ENCODE measurements at places on chromosomes 7 and 10. TPM values are rescaled to one million over a fixed set of nuclear protein-coding genes. Genes with fewer than 3 reads are reported as not detected.

DNA sequence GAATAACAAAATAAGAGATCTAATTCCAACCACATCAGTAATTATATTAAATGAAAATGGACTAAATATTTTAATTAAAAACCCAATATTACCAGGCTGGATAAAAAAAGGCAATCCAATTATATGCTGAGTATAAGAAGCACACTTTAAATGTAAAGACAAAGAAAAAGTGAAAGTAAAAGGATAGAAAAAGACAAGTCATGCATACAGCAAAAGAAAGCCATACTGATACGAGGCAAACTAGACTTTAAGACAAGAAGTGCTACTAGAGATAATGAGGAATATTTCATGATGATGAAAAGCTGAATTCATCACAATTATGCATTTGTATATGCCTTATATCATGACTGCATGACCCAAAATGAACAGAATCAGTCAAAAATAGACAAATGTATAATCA, 628.6 kb downstream of the PHTF2 start:
- H3K36me3 ChIP-seq, result no peaks in the 10 kb centered on the region
- H3K27me3 ChIP-seq, result no peaks in the 10 kb centered on the region
- no peak overlapping the region for H3K4me3 ChIP-seq
- H3K4me1 ChIP-seq, result no peaks in the 10 kb centered on the region

GRCh38 chr10:119138346-119139306, 26.9 kb downstream of the SFXN4 start:
- no peaks in the 10 kb centered on the region for H3K27me3 ChIP-seq
- H3K36me3 ChIP-seq, result peaks cover 40% of the 10 kb centered on the region
- H3K4me3 ChIP-seq, result no peak overlapping the region
- peak overlapping the region; percentile 14 for H3K27ac ChIP-seq

DNA sequence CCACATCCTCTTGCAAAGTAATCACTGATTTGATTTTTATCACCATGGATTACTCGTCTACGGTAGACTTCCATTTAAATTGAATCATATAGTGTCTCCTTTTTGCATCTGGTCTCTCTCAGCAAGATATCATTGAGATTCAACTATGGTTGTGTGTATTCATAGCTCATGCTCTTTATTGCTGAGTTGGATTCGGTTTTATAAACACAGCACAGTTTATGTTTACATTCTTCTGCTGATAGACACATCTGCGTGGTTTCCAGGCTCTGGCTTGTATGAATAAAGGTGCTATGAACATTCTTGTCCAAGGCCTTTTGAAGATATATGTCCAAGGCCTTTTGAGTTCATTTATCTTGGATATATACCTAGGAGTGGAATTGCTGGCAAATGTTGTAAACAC, 356.5 kb upstream of the CELF2 start:
- no peak overlapping the region for H3K4me3 ChIP-seq
- DNase-seq, result no peak
- no peak overlapping the region for H3K27ac ChIP-seq
- no peaks in the 10 kb centered on the region for H3K36me3 ChIP-seq

GRCh38 chr10:86888585-86889381, 68.6 kb downstream of the MMRN2 start:
- DNase-seq, result no peak
- peak overlapping the region; percentile 65 for H3K27ac ChIP-seq
- peaks cover 10% of the 10 kb centered on the region for H3K4me1 ChIP-seq
- no peaks in the 10 kb centered on the region for H3K27me3 ChIP-seq
- no peak overlapping the region for H3K4me3 ChIP-seq

The ITIH2 gene
- not detected for total RNA-seq

The CNNM1 gene
- total RNA-seq, result 1.5 TPM

The PTF1A gene
- not detected for total RNA-seq

The MRC1 gene
- total RNA-seq, result 0.04 TPM

All from activated CD4-positive, alpha-beta T cell treated with anti-CD3 and anti-CD28 coated beads for 36 hours (primary cell).